Skeletal muscle tissue (tissue), 5 donors: ENCODE measurements at places on chromosomes 5 and 9. TPM values are rescaled to one million over a fixed set of nuclear protein-coding genes. Genes with fewer than 3 reads are reported as not detected.

The SLC25A2 gene
- 0.52 TPM for total RNA-seq

The TRIM14 gene
- 1.0 TPM for total RNA-seq

The GFI1B gene
- 1.0 TPM for total RNA-seq

The UBAP2 gene
- total RNA-seq, result 121 TPM

The FOXI1 gene
- total RNA-seq, result not detected

The DMGDH gene
- total RNA-seq, result 3.1 TPM

The ZFP2 gene
- 1.6 TPM for total RNA-seq
